ENCODE measurements at places on chromosomes 7 and 10. TPM values are rescaled to one million over a fixed set of nuclear protein-coding genes. Genes with fewer than 3 reads are reported as not detected.

The FOXP2 gene
- 1.4 TPM for total RNA-seq

The H2BK1 gene
- total RNA-seq: not detected

The UCN3 gene
- not detected for total RNA-seq

The ETV1 gene
- 20.8 TPM for total RNA-seq

The LIPA gene
- 46.9 TPM for total RNA-seq

The KLLN gene
- total RNA-seq: 0.78 TPM

The APBB1IP gene
- total RNA-seq: not detected

The CTTNBP2 gene
- 7.6 TPM for total RNA-seq

The STEAP1 gene
- 30.1 TPM for total RNA-seq

The SPDYE16 gene
- total RNA-seq: not detected

The KCP gene
- not detected for total RNA-seq

The GPR15LG gene
- total RNA-seq: not detected

The ZNF775 gene
- 22.2 TPM for total RNA-seq

The NXPH1 gene
- not detected for total RNA-seq

The DNTT gene
- total RNA-seq: not detected
